ENCODE measurements at places on chromosomes 2 and 18. TPM values are rescaled to one million over a fixed set of nuclear protein-coding genes. Genes with fewer than 3 reads are reported as not detected.

- DNase-seq, result no peak
These were observed 12.9 kb upstream of the TFPI start for GRCh38 chr2:187567126-187567525.

- no peak for DNase-seq
These were observed 114.7 kb upstream of the CXCR4 start for GRCh38 chr2:136232456-136233172.

DNA sequence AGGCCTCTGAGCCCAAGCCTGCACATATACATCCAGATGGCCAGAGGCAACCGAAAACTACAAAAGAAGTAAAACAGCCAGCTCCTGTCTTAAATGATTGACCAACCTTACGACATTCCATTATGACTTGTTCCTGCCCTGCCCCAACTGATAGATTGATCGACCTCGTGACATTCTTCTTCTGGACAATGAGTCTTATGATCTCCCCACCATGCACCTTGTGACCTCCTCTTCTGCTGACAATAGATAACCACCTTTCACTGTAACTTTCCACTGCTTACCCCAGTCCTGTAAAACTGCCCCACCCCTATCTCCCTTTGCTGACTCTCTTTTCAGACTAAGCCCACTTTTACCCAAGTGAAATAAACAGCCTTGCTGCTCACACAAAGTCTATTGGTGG is 670.0 kb upstream of the PKDCC start:
- DNase-seq, result no peak

DNA sequence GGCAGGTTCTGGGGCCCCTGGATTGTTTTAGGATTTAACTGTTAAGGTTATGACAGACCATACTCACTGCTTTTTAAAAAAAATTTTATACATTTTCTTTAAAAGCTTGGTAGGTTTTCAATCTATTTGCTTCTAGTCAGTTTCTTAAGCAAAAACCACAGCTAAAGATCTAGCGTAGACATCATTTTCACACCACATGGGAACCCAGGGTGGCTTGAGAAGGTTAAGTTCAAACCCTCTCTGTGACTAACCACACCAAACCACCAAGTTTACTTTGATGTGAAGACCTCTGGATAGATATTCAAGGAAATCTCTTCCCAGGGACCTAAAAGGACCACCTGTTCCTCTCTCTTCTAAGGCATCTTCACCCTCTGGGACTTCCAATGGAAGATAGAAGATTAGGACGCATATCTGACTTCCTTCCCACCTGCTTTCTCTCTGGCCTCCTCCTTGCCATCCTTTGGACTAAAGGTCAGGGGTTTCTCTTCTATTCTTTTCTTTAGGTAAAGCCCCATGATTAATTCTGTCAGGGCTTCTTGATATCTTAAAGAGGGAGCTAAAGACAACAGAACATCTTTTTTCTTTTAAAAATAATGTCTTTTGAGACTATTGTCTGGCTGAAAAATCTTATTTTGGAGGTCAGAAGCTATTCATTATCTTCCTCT is 32.3 kb downstream of the FOSL2 start:
- DNase-seq, result no peak

GRCh38 chr2:84942964-84943421 is 28.0 kb upstream of the KCMF1 start:
- DNase-seq, result no peak

GRCh38 chr2:121888189-121888557 is 132.7 kb downstream of the TSN start:
- DNase-seq, result no peak

GRCh38 chr2:167334146-167334742 is 446.0 kb downstream of the XIRP2 start:
- DNase-seq, result no peak

- DNase-seq, result no peak
These were observed 7.1 kb downstream of the ADAM17 start for GRCh38 chr2:9548506-9548905.

LYPD6B gene
- polyA plus RNA-seq, result 32.7 TPM

SMAD7 gene
- 79.4 TPM for polyA plus RNA-seq

PCARE gene
- polyA plus RNA-seq, result 0.35 TPM

MLPH gene
- polyA plus RNA-seq, result 3.1 TPM
